Stimulated activated CD8-positive, alpha-beta memory T cell treated with anti-CD3 and anti-CD28 coated beads, Interleukin-7, amount 100 ng/mL, for 1 hour (primary cell): ENCODE measurements at places on chromosomes 5 and 9.

DNA sequence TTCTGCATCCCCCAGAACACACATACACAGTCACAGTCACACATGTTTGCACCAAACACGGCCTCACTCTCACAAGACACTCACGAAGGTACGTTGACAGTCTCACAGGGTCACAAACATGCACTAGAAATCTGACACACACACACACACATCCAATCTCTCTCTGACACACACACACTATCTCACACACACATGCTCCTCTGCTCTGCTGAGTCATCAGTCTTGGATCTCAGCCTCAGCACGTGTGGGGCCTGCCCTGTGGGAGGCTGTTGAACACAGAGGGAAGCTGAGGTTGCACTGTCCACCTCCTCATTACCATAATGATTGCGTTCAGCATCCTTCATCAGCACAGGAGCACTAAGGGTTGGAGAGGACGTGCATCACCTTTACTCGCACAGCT, 188.8 kb downstream of the MTRR start:
- DNase-seq = no peak

GRCh38 chr5:158560170-158560569, 539.5 kb downstream of the EBF1 start:
- no peak for DNase-seq

DNA sequence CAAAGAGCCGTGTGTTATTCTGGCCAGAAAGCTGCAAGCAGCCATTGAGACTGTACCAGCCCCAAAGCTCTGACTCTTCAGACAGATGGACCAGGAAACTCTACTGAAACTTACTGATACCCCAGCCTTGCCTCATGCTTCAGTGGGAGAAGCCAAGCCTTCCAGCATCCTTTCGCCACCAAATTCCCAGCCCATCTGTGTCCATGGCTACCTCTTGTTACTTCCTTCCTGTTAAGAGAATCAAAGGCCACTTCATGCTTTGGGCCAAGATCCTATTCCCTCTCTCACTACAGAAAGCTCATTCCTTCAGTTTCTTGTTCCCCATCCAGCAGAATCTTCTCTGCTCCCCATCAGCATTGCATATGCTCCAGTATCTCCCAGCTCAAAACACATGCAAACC, 46.9 kb upstream of the FREM1 start:
- no peak for DNase-seq

GRCh38 chr5:136382791-136383190, 17.4 kb upstream of the TRPC7 start:
- DNase-seq = no peak

- no peak for DNase-seq
Observed at GRCh38 chr5:55973296-55973695, 21.5 kb downstream of the IL6ST start.

DNA sequence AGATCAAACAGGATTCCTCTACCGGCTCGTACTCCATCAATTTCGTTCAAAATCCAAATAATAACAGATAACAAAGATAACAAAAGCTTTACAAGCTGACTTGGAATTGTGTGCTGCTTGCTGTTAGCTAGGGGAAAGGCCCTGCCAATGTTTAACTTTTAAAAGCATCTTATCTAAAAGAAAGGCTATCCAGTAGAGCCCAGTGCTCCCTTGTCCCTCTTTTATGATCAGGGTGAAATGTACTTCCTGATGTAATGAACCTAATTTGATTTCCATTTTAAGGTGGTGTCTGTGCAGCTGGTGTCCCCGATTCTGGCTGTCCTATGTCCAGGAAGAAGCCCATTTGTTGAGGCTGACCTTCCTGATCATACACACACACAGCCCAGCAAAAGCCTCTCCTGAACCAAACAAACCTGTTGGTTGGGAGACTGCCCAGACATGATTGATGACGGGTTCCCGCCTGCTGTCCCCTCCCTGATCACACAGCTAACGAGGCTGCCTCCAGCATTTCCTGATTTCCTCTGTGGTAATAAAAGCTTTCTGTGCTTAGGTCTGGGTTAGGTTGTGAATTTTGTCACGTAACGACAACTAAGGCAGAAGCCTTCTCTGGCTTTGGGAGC, 54.1 kb downstream of the PWWP2A start:
- DNase-seq = no peak

DNA sequence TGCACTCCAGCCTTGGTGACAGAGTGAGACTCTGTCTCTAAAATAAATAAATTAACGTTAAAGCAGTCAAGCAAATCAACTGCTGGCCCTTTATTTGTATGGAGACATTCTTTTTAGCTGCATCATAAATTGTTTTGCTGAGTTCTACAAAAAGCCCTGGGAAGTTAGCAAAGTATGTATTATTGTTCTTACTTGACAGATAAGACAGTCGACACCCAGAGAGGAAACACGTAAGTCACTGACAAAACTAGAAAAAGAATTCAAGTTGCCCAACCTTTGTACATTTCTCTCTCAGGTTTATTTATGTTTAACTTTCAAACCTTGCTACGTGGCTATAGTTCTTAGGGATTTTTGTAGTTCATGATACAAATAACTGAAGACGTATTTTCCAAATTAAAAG, 40.4 kb upstream of the MACIR start:
- DNase-seq = no peak

GRCh38 chr5:172700365-172701290, 59.6 kb downstream of the NEURL1B start:
- no peak for DNase-seq

DNA sequence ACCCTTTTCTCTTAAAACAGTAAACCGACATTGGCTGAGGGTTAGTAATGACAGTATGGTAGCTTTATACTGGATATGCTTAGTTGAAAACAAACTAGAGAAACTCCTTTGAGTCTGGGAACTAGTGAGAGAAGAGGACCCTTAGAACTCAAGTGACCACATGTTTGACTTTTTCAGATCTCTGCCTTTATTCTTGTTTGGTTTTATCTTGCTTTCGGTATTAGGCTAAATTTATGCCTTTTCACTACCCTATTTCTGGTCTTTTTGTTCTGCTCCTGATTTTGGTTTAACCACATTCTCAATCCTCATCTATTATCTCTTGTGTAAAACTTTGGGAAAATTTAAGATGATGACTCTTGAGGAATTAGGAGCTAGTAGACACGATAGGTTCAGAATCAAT, 11.0 kb downstream of the SNAPC3 start:
- no peak for DNase-seq

DNA sequence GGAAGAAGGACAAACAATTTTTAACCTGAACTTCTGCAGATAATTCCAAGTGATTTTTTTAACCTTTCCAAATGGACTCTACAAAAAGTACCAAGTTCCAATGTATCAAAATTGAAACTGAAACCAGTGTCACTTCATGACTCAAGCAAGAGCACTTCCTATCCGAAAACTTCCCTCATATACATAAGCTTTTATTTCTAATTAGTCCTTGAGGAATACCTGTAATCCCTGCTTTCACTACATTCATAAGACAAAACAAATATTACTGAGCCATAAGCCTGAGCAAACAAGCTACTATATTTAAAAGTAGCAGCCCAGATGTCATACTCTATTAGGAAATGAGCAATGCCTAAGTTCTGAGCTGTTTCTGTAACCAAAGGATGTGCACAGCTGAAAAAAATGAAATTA, 224.4 kb downstream of the EBF1 start:
- DNase-seq = no peak
